ENCODE measurements at places on chromosomes 6 and 20.

DNA sequence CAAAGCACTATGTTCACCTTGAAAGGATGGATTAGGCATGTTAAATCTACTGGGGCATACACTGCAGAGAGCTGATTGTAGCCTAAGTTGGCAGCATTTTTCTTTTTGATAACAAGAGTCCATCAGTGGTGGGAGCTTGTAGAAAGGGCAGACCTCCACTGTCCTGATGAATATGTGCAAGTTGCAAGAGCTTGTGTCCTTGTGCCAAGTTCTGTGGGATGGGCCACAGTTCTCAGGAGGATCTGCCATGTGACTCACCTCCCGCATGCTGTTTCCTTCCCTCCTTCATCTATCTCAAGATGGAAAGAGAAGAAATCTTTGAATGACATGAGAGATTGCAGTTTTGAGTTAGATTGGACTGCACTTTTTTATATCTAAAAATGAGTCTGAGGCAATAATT is 58.3 kb upstream of the GGTLC1 start:
- no peak for DNase-seq

GRCh38 chr6:143060354-143060805 is 309 bp upstream of the AIG1 start:
- peak; percentile 70 for DNase-seq

- DNase-seq = no peak
These were observed 578.0 kb upstream of the ARID1B start for GRCh38 chr6:156199182-156199581.

DNA sequence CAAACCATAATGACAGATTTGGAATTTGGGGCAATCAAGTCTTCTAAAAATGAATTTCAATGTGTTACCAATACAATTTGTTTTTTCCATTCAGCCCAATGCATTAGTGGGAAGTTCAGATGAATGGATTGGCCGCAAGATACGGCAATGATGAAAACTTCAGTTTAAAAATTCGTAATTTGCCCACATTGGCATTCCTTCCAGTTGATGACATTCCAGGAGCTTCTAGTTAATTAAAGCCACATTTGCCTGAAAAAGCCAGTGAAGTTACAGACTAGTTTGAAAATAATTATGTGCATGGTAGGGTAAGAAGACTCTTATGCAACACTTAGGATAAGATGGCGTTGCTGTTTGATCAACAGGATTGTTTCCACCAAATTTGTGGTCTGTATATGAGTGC is 46.2 kb downstream of the NHLRC1 start:
- DNase-seq = no peak

DNA sequence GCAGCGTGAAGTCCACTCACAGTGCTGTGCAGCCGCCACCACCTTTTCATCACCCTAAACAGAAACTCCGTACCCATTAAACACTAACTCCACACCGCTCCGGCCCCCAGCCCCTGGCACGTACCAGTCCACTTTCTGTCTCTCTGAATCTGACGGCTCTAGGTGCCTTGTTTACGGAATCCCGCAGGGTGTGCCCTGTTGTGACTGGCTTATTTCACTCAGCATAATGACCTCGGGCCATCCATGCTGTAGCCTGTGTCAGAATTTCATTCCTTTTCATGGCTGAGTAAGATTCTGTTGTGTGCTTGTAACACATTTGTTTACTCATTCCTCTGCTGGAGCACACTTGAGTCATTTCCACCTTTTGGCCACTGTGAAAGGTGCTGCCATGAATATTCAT is 18.0 kb downstream of the TCFL5 start:
- no peak for DNase-seq

DNA sequence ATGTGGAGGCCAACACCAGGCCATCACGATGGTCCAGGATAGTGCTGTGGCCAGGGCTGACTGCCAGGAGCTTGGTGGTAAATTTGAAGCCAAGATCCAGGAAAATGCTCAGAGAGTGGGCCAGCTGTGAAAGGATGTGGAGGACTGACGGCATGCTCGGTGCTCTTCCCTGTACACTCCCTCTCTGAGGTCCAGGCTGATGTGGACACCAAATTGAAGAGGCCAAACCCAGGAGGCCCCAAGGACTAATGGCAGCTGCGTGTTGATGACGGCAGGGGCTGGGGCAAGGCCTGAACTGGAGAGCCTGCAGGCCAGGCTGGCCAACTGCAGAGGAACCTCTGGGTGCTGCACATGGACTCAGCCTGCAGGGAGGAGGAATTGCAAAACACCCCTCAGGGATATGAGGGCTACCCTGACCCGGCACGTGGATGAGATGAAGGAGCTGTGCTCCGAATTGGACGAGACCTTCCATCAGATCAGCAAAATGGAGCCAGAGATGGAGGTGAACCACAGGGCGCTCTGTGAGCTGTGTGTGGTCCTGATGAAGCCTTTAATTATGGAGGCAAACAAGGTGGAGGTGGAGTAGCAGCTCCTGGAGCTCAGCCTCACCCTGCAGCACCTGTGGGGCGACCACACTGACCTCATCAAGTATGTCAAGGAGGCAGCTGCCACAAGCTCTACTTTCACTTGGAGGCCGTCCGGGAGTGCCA is 6.9 kb upstream of the RAET1E start:
- no peak for DNase-seq

DNA sequence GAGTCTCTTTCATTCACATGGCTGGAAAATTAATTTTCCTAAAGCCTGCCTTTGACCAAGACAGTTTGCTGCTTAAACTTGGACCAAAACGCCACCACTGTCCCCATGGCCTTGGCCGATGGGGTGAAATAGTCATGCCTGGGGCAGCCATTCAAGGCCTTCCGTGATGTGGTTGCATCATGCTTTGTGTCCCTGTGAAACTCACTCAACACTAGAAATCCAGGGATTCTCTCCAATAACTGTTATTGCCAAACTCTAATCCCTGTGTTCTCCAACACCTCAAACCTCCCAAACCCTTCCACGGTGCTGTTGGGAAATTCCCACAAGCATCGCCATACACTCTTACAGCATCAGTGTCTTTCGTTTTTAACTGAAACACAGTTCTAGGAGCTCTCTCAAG is 1.4 kb upstream of the TXNDC5 start:
- DNase-seq = no peak

DNA sequence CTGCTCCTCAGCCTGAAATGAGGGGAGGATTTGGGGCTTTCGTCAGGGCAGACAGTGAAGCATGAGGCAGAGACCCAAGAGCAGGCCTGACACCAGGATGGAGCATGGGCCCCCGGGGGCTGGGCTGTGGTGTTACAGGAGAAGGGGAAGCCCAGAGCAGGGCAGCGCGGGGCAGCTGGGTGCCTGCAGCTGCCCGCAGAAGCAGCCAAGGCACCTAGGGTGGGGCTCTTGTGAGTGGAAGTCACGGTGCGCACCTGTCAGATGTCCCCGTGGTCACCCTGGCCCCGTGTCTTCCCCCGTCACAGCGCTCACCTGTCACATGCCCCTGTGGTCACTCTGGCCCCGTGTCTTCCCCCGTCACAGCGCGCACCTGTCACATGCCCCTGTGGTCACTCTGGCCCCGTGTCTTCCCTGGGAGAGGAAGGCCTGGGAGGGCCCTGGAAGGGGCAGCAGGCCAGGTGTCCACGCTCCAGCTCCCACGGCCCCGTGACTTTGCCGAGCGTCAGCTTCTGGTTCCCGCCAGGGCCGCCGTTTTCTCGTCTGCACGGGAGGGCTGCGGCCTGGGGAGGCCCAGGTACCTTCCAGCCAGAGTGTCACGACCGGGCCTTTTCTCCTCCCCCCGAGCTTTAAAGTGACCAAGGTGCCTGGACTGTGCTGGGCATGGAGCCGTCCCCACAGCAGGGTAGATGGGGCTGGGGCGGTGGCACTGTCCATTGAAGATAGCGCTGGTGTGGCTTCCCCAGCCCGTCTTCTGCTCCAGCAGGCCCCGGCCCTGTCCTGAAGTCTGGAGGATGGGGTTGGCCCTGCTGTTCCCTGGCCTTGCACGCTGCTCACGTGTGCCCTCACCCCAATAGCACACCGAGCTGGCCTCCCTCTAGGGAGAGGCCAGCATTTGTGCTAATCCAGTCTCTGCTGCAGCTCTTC is 9.4 kb downstream of the ARFGAP1 start:
- DNase-seq = no peak

DNA sequence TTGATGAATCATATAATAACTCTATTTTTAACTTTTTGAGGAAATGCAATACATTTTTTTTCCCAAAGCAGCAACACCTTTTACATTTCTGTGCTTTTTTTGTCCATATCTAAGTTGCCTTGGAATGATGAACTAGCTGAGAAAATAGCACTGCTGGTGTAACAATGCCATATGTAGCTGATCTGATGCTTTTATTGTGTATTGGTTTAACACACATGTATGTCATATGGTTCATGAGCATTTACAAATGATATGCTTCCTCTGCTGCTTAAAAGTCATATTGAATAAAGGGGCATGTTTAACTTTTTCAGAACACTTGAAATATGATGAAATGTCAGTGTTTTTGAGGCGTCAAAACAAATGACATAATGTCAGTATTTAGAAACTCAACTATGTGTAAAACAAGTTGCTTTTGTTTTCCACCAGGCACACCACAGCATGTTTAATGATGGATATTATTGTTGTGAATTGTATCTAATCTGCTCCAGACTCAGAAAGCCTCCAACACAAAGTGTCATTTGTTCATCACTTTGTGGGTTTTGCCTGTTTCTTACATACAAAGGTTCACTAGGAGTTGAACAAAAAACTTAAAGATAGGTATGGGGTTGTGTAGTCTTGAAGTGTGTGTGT is 775.8 kb upstream of the FLRT3 start:
- no peak for DNase-seq

GRCh38 chr20:12660918-12661317 is 347.9 kb upstream of the SPTLC3 start:
- peak; percentile 50 for DNase-seq

GRCh38 chr6:150720774-150721233 is 121.1 kb downstream of the PLEKHG1 start:
- peak; percentile 99 for DNase-seq

DNA sequence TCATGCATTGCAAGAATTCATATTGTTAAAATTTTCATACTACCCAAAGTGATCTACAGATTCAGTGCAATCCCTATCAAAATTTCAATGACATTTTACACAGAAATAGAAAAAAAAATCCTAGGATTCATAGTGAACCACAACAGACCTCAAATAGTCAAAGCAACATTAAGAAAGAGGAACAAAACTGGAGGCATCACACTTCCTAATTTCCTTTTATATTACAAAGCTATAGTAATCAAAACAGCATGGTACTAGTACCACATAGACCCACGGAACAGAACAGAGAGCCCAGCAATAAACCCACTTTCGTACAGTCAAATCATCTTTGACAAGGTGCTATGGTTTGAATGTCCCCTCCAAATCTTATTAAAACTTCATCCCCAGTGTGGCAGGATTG is 39.7 kb downstream of the NTSR1 start:
- DNase-seq = no peak

DNA sequence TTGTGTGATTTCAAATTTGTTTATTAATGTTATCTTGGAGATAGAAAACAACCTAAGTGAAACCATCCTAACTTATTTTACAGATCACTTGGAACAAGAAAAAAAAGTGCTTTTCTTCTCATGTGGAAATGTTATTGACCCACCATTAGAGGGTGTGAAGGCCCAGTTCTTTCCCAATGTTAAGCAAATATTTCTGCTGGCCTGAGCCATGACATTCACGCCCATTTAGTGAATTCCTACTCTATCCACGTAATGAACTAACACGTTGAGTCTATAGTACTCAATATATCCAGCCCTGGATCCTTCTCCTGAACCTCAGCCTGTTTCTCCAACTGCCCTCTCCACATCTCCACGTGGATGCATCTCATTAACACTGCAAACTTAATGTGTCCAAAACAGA is 180.6 kb upstream of the ZFP64 start:
- DNase-seq = no peak

DNA sequence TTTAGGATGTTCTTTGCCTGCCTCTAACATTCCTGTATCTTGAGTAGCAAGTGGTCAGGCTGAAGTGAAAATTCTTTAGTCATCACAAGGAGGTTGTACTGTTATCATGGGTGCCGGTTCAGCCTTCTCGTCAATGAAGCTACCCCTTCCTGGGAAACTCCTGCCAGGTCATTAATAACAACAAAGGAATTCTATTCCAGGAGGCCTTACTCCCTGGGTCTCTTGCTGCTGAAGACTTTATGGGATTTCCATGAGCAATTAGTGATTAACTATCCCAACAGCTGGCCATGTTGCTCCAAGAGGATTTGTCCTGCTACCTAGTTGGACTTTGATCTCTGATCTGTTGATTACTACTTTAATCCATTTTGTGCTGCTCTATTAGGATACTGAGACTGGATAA is 62.7 kb upstream of the ELOVL5 start:
- DNase-seq = no peak

GRCh38 chr6:139533573-139534471 is 159.4 kb upstream of the CITED2 start:
- no peak for DNase-seq

- DNase-seq = no peak
These were observed 252.0 kb upstream of the FLRT3 start for GRCh38 chr20:14589383-14589782.

DNA sequence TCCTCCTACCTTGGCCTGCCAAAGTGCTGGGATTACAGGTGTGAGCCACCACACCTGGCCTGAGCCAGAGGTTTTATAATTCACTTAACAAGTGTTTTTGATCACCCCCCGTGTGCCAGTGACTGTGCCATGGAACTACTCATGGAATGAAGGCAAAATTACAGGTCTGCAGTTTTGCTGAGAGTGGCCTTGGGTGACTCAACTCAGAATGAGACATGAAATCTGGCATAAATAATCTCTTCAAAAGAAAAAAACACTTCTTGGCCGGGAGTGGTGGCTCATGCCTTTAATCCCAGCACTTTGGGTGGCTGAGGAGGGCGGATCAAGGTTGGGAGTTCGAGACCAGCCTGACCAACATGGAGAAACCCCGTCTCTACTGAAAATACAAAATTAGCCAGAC is 166.9 kb upstream of the SALL4 start:
- no peak for DNase-seq

GRCh38 chr6:131768964-131769363 is 38.9 kb upstream of the ENPP1 start:
- no peak for DNase-seq

- DNase-seq = no peak
These were observed 167.0 kb upstream of the SASH1 start for GRCh38 chr6:148175550-148176188.

- no peak for DNase-seq
These were observed 50.8 kb downstream of the GFOD1 start for GRCh38 chr6:13436399-13437217.

- DNase-seq = no peak
These were observed 335.9 kb downstream of the ESR1 start for GRCh38 chr6:152143359-152143758.

DNA sequence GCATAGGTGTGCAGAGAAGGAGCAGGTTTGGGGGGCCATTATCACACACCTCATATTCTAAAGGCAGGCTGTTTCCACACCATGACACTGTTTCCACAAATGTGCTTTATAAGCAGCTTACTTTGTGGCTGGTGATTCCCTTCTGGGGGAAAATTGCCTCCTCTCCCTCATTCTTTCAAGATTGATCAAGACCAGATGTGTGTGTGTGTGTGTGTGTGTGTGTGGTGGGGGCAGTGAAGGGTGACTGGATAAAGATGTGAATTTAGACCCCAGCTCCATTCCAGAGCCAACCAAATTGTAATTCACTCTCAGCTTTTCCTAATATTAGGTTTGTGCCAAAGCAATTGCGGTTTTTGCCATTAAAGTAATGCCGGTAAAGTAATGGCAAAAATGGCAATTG is 45.6 kb downstream of the EDN3 start:
- no peak for DNase-seq
